ENCODE measurements at places on chromosomes 13 and 19. TPM values are rescaled to one million over a fixed set of nuclear protein-coding genes. Genes with fewer than 3 reads are reported as not detected.

The PLIN4 gene
- 2.8 TPM for total RNA-seq

The ZNF566 gene
- total RNA-seq = 17.0 TPM

The LCP1 gene
- 8.6 TPM for total RNA-seq

The FLT1 gene
- total RNA-seq = 16.1 TPM

The IRGC gene
- not detected for total RNA-seq

The PCDH20 gene
- 2.8 TPM for total RNA-seq

The CRTC1 gene
- total RNA-seq = 4.3 TPM

The APOC4 gene
- not detected for total RNA-seq

The RNU6-9 gene
- total RNA-seq = not detected

The INSR gene
- 17.9 TPM for total RNA-seq

Measured in muscle of leg (tissue), 16 donors.